CD4-positive, alpha-beta T cell treated with Interleukin-6 at 100 ng/mL for 8 hours (primary cell): ENCODE measurements at places on chromosomes 6 and 20.
A peak's percentile ranks its signal among the peaks of the same experiment; 100 is the strongest.

GRCh38 chr6:121897337-121897760 lies 461.9 kb downstream of the GJA1 start:
- no peak for DNase-seq

DNA sequence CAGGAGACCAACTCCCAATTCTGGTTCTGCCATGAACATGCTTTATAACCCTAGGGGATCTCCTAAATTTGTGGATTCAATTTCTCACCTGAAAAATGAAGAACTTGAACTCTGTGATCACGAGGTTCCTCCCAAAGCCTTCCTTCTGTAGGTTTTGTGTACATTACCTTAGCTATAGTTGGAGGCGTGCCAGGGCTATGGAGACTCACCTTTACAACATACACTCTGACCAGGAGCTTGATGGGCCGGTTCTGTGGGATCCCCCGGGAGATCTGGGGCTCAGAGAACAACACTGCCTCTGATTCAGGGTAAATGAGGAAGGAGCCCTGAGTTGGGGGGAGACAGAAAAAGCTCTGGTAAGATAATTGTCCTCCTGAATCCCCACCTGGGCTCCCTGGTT lies 34.1 kb downstream of the ERGIC3 start:
- no peak for DNase-seq

GRCh38 chr6:24494821-24495795 lies at the start of gene ALDH5A1:
ALDH5A1 (plus strand) TSS chr6:24494969; CDS start chr6:24494997, 28 bp downstream.
- peak; percentile 81 for DNase-seq

GRCh38 chr6:111666847-111667246 lies 61.2 kb upstream of the TRAF3IP2 start:
- no peak for DNase-seq

GRCh38 chr20:12058216-12058615 lies 140.5 kb downstream of the BTBD3 start:
- DNase-seq: no peak

DNA sequence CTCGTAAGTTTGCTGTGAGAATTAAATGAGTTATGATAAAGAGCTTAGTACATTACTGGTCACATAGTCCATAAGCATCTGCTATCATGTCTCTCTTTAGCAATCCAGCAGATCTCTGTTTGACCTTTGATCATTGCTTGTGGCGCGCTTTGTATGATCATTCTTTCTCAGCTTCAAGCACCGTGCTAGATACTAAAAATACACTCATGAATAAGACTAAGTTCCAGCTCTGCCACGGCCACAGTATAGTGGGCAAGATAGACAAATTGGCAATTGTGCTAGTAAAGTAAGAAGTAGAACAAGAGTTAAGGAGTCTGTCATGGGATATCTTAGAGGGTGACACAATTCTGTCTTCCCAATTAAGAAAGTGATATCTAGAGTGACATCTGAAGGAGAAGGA lies 75.2 kb upstream of the ADGRF1 start:
- DNase-seq: no peak

DNA sequence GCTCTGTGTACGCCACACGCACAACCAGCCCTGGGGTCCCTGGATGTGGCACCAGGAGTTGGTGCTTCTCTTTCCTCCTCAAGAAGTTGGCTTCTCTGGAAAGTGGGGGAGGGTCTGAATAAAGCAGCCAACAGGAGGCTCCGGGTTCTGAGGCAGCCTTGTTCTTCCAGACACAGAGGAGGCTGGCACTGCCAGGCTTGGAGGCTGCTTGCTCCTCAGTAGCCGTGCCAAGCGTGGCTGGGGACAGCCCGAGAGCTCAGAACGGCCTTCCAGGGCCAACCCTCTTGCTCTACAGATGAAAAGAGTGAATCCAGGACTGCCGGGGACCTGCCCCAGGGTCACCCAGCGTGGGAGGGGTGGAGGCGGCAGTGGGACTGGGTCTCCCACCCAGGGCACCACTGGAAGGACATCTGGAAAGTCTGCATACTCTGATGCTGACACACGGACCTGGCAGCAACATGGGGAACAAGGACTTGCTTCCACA lies 70.4 kb downstream of the SLC22A23 start:
- DNase-seq: no peak

DNA sequence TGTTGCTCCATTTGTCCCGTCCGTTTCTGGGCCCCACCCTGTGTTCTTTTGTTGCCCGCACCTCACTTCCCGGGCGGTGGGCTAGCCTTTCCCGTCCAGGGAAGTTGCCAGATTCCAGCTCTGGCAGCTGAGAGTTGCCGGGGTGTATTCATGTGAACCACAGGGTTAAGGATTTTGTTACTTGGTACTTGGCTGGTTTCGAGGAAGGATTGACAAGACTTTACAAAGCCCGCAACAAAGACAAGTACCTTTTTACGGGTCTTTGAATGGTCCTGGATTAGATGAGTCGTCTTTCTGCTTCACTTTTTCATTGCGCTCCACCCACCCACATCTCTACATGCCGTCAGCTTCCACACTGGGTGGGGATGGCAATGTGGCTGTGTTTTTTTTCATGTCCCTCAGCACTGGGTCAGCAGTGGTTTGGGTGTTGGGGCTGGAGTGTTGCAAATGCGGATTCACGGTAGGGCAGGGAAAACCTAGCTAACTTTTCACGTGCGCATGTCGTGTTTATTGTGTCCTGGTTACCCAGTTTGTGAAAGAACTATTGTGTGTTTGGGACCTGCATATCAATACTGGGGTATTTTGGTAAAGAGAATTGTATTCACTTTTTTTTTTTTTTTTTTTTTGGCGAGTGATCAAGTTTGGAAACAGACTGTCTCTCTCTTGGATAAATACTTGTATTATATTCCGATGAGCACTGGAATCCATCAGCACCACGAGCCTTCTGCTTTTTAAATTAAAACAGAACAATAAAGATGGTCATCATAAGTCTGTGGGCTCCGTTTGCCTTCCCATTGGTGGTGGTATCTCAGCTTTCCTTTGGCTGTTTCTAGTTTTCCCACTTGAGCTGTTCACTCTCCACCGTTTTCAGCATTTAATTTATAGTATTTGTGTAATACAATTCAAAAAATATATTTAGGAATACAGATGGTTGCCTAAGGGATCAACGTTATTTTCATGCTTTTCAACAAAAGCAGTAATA lies 1.2 kb downstream of the DUSP22 start:
- peak; percentile 21 for DNase-seq

DNA sequence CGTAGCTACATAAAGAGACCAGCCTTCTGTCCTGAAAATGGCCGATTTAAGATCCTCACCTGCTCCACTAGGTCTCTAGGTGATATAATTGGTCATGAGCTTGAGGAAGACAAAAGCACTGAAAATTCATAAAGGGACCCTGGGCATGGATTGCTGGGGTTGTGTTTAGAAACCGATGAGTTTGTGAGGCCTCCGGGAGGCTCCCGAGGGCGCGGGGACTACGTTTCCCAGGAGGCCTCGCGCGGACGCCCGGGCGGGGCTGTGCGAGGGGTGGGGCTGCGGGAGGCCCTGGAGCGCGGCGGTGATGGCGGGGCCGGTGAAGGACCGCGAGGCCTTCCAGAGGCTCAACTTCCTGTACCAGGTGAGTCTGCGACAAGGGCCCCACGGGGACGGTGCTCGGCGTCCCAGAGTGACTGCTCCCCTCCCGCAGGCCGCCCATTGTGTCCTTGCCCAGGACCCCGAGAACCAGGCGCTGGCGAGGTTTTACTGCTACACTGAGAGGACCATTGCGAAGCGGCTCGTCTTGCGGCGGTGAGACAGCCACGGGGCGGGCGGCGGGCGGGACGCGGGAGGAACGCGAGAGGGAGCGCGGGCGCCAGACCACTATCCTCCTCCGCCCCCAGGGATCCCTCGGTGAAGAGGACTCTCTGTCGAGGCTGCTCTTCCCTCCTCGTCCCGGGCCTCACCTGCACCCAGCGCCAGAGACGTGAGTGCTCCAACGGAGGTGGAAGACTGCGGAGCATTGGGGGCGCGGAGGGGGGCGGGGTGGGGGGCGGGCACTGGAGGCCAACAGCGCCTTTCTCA lies at the start of gene RPP21:
Gene RPP21 (plus strand): TSS at position 289 of the 804 bp plus-strand sequence. CDS start 16 bp downstream, at position 305.
- DNase-seq: peak; percentile 85

- DNase-seq: no peak
Measured at GRCh38 chr20:44445742-44446710, 29.6 kb upstream of the TTPAL start.

GRCh38 chr20:25306991-25307903 lies 59.4 kb downstream of the PYGB start:
- no peak for DNase-seq

DNA sequence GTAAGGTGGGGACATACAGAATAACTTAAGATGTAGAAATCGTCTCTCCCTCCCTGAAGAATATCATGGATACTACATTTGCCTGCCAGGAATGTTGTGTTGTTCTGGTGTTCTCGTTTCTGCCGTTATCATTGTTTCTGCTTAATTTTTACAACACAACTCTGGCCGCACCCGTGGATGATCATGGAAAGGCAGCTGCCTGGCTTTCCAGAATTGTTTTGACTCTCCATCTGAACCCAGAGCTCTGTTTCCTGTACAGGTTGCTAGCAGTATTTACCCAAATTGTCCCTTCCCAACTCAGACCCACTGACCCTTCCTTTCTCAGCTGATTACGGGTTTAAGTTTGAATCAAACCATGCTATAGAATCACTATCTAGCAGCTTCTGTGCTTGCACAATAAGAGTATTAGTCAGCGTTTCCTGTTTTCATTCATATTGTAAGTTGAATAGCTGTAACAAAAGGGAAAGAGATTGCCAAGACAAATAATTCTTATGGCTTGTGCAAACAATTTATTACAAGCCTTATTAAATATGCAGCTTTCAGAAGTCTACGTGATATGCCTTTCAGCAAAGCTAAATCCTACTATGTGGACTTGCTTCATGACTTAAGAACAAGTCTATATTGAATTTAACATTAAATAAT lies 139.0 kb downstream of the MTHFD1L start:
- no peak for DNase-seq

DNA sequence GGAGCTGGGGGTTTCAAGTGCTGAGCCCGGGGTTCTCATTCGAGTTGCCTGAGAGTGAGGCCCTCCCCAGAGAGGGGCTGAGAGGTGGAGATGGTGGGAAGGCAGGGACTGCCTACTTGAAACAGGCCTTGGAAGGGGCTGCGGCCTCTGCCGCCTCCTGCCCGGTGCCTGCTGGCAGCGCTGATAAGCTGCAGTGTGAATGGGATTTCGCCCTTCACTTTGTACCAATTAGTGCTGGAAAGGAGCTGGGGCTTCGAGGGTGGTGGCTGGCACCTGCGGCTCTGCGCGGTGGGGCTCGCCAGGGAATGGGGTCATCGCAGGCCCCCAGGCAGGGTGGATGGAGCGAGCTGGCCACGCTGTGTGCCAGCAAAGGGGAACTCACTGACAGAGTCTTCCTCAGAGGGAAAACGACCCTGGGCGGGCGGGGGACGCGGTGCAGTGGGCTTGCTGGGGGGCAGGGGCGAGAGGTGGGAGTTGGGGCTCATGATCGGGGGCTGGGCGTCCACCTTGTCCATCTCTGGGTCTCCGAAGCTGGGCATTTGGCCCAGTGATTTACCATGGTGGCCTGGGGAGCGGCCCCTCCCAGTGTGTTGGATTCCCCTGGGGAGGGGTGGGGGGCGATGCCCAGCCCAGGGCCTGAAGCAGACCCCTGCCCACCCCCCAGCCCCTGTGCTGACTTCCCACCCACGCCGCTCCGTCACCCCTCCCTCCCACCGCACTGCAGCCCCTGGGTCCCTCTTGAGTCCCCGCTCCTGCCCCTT lies 22.9 kb downstream of the COL20A1 start:
- no peak for DNase-seq

- no peak for DNase-seq
Measured at GRCh38 chr20:60050193-60050947, 92.1 kb downstream of the CDH26 start.

DNA sequence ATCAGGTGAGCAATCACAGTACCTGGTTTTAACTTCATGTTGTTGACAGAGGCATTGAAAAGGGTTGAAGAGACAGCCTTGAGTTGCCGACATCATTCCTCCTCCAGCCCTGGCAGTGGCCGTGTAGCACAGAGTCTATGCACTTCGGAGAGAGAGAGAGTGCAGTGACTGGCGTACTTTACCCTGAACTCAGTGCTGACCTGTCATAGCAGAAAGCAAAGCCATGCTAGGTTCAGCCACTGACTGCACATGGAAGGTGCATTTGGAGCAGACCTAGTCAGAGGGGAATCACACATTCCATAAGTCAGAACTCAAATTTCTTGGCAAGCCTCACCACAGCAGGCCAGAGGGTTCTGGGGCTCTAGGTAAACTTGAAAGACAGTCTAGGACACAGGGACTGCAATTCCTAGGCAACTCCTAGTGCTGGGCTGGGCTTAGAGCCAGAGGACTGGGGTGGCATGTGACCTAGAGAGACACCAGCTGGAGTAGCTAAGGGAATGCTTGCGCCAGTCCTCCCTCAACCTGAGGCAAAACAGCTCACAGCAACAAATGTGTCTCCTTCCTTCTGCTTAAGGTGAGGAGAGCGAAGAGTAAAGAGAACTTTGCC lies 69.1 kb downstream of the ELOVL4 start:
- DNase-seq: no peak

- no peak for DNase-seq
Measured at GRCh38 chr20:9867196-9867980, 28.5 kb upstream of the PAK5 start.

GRCh38 chr20:15618110-15618509 lies 955.1 kb downstream of the KIF16B start:
- DNase-seq: no peak

DNA sequence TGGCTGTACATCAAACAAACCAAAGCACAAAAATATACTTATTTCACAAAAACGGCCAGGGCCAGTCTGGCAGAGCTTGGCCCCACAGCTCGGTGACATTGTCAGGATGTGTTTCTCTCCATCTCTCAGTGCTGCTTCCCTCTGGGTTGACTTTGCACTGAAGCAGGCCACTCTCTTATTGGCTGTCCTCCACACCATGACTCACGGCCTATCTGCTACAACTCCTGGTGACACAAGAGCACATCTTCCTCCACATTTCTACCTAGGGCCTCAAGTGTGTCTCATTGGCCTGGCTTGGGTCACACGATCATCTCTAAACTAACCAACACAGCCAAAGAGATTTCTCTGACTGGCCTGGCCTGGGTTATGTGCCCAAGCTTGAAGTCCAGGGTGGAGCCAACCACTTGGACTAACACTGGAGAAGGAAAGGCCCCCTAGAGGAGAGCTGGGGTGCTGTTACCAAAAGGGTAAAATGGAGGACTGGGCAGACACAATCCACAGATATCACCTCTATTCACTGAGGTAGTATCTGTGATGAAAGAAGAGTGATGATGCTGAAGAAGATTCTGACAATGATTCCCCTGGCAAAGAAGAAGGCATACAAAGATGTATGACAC lies 159.8 kb upstream of the TSHZ2 start:
- no peak for DNase-seq

- no peak for DNase-seq
Measured at GRCh38 chr20:38187517-38187916, 22.4 kb upstream of the TGM2 start.

GRCh38 chr6:40634429-40634828 lies 47.3 kb upstream of the LRFN2 start:
- no peak for DNase-seq

- no peak for DNase-seq
Measured at GRCh38 chr6:4802312-4802935, 26.2 kb downstream of the CDYL start.

- DNase-seq: no peak
Measured at GRCh38 chr20:41011551-41012067, 17.0 kb upstream of the TOP1 start.
